Breast epithelium (tissue), 4 donors: ENCODE measurements at places on chromosomes 3 and 15. TPM values are rescaled to one million over a fixed set of nuclear protein-coding genes. Genes with fewer than 3 reads are reported as not detected.
A peak's percentile ranks its signal among the peaks of the same experiment; 100 is the strongest.

The TFDP2 gene
- total RNA-seq = 93.5 TPM

DNA sequence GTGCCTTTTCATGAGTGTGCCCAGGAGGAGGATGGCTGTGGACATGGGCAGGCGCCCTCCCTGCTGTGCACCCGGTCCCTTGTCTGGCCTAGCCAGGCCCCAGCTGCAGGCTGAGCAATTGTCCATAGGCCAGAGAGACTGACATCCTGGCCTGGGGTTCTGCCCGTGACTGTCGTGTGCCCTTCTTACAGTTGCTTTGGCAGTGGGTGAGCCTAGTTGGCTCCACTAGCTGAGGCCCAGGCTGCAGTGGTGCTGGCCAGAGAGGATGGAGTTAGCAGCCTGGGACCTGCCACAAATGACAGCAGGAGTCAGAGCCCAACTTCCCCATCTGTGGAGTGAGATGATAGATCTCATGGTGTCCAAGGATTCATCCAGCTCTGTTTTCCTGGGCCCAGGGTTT, 9.0 kb upstream of the CHRNB4 start:
- H3K4me1 ChIP-seq = no peaks in the 10 kb centered on the region
- H3K27ac ChIP-seq = no peak overlapping the region
- H3K4me3 ChIP-seq = no peak overlapping the region
- DNase-seq = no peak

GRCh38 chr3:76134166-76134565, 348.8 kb upstream of the ZNF717 start:
- no peak for DNase-seq
- H3K27me3 ChIP-seq = no peaks in the 10 kb centered on the region
- no peaks in the 10 kb centered on the region for H3K36me3 ChIP-seq
- no peaks in the 10 kb centered on the region for H3K4me1 ChIP-seq
- H3K27ac ChIP-seq = no peak overlapping the region

DNA sequence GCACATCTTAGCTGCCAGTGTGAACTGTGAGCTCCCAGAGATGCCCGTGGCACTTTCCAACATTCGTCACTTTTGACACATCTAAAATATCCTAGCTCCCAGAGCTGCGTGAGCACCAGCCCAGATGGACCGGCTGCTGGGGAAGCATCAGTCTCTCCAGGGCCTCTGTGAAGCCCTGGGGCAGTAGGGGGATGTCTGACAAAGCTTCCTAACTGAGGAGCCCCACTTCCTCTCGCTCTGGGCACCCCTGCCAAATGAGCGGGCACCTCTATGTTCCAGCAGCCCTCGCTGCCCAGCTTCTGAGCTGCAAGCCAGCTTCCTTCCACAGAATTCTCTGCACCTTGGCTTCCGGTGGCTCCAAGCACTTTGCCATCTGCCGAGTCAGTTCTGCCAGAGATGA, 91.1 kb downstream of the LIPC start:
- H3K36me3 ChIP-seq = no peaks in the 10 kb centered on the region
- no peak for DNase-seq
- H3K4me3 ChIP-seq = no peak overlapping the region

GRCh38 chr3:194857469-194858113, 171.9 kb downstream of the FAM43A start:
- DNase-seq = no peak
- no peak overlapping the region for H3K4me3 ChIP-seq
- no peaks in the 10 kb centered on the region for H3K4me1 ChIP-seq
- H3K36me3 ChIP-seq = no peaks in the 10 kb centered on the region
- H3K27me3 ChIP-seq = no peaks in the 10 kb centered on the region

The H1-8 gene
- total RNA-seq = not detected

The TPRG1 gene
- 29.2 TPM for total RNA-seq

GRCh38 chr3:150798122-150798618, 35.2 kb upstream of the SIAH2 start:
- no peak overlapping the region for H3K4me3 ChIP-seq
- no peak overlapping the region for H3K27ac ChIP-seq
- no peaks in the 10 kb centered on the region for H3K36me3 ChIP-seq
- no peak for DNase-seq
- H3K4me1 ChIP-seq = no peaks in the 10 kb centered on the region

The ATP13A4 gene
- 6.2 TPM for total RNA-seq

GRCh38 chr3:43958005-43958770, 267.4 kb downstream of the ABHD5 start:
- no peak overlapping the region for H3K4me3 ChIP-seq
- no peaks in the 10 kb centered on the region for H3K27me3 ChIP-seq
- no peaks in the 10 kb centered on the region for H3K36me3 ChIP-seq
- no peaks in the 10 kb centered on the region for H3K4me1 ChIP-seq
- H3K27ac ChIP-seq = no peak overlapping the region
- no peak for DNase-seq

DNA sequence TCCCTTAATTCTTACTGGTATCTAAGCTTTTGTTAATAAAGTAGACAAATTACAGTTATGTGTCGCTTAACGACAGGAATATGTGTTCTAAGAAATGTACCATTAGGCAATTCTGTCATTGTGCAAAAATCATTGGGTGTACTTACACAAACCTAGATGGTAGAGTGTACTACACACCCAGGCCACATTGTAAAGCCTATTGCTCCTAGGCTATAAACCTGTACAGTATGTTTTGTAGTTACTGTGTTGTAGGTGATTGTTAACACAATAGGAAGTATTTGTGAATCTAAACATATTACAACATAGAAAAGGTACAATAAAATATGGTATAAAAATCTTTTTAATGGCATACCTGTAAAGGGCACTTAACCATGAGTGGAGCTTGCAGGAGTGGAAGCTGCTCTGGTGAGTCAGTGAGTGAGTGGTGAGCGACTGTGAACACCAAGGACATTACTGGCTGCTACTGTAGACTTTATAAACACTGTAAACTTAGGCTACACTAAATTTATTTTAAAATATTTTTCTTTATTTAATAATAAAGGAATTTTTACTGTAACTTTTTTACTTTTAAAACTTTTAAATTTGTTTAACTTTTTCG, 47.4 kb downstream of the FSIP1 start:
- no peak overlapping the region for H3K27ac ChIP-seq
- no peaks in the 10 kb centered on the region for H3K27me3 ChIP-seq
- H3K36me3 ChIP-seq = no peaks in the 10 kb centered on the region

DNA sequence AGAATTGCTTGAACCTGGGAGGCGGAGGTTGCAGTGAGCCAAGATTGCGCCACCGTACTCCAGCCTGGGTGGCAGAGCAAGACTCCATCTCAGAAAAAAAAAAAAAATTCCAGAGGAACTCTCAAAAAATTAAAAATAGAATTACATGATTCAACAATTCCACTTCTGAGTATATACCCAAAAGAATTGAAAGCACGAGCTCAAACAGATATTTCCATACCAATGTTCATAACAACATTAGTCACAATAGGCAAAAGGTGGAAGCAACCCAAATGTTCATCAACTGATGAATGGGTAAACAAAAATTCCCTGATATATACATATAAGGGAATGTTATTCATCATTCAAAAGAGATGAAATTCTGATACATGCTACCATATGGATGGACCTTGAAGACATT, 16.9 kb upstream of the MORF4L1 start:
- no peaks in the 10 kb centered on the region for H3K27me3 ChIP-seq
- H3K4me3 ChIP-seq = no peak overlapping the region
- no peaks in the 10 kb centered on the region for H3K4me1 ChIP-seq

- no peaks in the 10 kb centered on the region for H3K27me3 ChIP-seq
- no peak overlapping the region for H3K4me3 ChIP-seq
- DNase-seq = no peak
- H3K27ac ChIP-seq = no peak overlapping the region
- H3K4me1 ChIP-seq = no peaks in the 10 kb centered on the region
- no peaks in the 10 kb centered on the region for H3K36me3 ChIP-seq
Observed at GRCh38 chr3:126309165-126309564, 48.0 kb downstream of the KLF15 start.

GRCh38 chr15:45102226-45102625, 11.7 kb downstream of the DUOX2 start:
- H3K4me3 ChIP-seq = no peak overlapping the region
- H3K36me3 ChIP-seq = no peaks in the 10 kb centered on the region
- DNase-seq = no peak
- H3K27ac ChIP-seq = no peak overlapping the region

The AMIGO3 gene
- total RNA-seq = 0.98 TPM

The P2RY1 gene
- total RNA-seq = 10.9 TPM

DNA sequence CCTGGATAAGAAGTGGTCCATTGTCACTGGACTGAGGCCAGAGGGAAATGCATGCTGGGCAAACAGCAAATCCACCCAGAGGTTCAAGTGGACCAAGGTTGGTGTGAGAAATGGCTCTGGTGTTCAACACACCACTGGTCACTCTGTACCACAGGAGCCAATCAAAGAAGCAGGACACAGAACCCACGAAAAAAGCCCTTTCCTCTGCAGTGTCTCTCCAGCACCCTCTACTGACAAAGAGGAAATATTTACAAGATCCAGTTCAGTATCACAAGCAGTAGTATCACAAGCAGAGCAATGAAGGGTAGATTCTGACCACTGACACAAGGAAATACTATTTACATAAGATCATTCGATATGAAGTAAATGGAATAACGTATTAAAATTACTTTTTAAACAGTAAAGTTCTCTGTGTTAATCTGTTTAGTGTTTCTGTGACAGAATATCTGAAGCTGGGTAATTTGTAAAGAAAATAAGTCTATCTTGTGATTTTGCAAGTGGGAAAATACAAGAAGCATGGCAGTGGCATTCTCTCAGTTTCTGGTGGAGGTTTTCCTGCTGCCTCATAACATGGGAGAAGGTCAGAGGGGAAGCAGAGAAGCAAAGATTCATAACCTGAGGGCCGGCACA, 390.7 kb downstream of the EFHB start:
- H3K27ac ChIP-seq = no peak overlapping the region
- no peak overlapping the region for H3K4me3 ChIP-seq
- H3K27me3 ChIP-seq = no peaks in the 10 kb centered on the region
- no peak for DNase-seq
- no peaks in the 10 kb centered on the region for H3K36me3 ChIP-seq

The SYNPR gene
- not detected for total RNA-seq

The CLASP2 gene
- total RNA-seq = 57.1 TPM

DNA sequence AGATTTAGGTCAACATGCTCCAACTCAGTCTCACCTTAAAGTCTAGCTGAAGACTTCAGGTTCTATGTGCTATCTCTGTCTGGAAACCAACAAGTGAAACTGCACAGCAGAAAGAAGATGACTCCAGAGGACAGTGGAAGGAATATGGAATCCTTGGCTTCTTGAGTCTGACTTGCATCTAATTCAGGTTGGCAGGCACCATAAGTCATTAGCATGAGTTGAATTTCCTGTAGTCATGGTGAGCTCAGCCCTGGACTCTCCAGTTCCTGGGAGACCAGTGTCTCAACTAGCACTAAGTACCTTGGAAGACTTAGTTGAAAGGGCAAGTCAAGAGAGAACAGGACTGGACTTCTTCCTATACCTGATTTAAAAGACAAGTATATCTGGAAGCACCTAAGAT, 129.7 kb downstream of the DTWD1 start:
- no peaks in the 10 kb centered on the region for H3K4me1 ChIP-seq
- H3K4me3 ChIP-seq = no peak overlapping the region
- no peaks in the 10 kb centered on the region for H3K36me3 ChIP-seq
- H3K27ac ChIP-seq = no peak overlapping the region
- no peak for DNase-seq
- H3K27me3 ChIP-seq = no peaks in the 10 kb centered on the region

The TMEM108 gene
- 0.48 TPM for total RNA-seq

DNA sequence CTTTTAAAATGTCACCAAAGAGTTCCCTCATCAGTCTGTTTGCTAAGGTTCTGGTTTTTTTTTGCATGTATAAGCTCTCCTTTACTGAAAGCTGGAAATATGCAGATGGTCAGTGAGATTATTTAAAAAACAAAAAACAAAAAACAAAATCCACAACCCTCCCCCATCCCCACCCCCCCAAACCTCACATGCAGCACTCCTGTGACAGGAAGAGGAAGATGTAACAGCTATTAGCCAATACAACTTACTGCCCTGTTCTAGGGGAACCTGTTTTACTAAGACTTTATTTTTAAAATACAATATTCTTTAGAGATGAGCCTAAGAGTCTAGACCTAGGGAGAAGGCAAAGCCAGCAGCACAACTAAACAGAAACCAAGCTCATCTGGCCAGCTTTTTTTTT, 39.5 kb downstream of the ANP32A start:
- no peaks in the 10 kb centered on the region for H3K27me3 ChIP-seq
- no peaks in the 10 kb centered on the region for H3K36me3 ChIP-seq
- H3K4me1 ChIP-seq = no peaks in the 10 kb centered on the region
- H3K27ac ChIP-seq = peak overlapping the region; percentile 21
- DNase-seq = no peak
- H3K4me3 ChIP-seq = no peak overlapping the region

DNA sequence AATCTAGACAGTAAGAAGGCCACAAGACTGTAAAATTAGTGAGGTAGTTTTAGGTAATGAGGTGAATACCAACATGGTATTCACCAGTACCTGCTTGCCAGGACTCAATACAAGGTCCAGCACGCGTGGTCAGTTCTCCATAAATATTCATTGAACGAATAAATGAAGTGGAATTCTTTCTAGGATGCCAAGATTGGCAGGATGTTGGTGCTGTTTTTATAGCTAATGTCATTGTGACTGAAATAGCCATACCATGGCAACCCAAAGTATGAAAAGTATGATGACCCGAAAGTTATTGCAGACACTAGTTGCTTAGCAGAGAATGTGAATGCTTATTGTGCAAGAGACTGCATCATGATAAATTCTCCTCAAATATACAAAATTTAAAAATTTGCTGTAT, 307.2 kb downstream of the KCNH8 start:
- H3K36me3 ChIP-seq = no peaks in the 10 kb centered on the region
- DNase-seq = no peak
- H3K4me1 ChIP-seq = no peaks in the 10 kb centered on the region
- no peaks in the 10 kb centered on the region for H3K27me3 ChIP-seq

DNA sequence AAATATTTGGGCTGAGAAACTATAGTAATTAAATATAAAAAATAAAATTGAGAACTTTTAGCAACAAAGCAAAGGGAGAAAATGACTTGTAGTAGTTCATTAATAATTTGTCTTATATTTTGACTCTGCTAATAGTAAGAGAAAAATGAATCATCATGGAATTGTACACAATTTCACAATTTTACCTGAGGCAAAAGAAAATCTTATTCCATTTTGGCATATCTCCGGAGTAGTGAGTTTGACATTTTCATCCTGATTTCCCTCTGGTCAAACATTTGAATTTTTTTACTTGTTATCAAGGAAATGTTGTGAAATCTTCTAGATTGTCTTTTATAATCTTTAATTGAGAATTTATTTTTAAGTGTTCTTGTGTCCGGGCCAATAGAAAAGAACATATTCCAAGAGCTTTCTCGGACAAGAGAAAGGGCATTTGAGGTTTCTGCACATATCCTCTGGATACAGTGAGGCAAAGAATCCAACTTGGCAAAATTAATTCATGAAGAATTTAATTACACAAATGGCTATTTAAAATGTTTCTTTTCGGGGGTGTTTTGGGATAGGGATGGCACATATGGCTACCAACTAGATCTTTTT, 89.3 kb upstream of the IGSF10 start:
- no peak for DNase-seq
- H3K27ac ChIP-seq = peak overlapping the region; percentile 49
- H3K27me3 ChIP-seq = no peaks in the 10 kb centered on the region

The HRH1 gene
- total RNA-seq = 3.9 TPM
